NCI-H2081 (cell line): ENCODE measurements at places on chromosomes 11 and 22.

DNA sequence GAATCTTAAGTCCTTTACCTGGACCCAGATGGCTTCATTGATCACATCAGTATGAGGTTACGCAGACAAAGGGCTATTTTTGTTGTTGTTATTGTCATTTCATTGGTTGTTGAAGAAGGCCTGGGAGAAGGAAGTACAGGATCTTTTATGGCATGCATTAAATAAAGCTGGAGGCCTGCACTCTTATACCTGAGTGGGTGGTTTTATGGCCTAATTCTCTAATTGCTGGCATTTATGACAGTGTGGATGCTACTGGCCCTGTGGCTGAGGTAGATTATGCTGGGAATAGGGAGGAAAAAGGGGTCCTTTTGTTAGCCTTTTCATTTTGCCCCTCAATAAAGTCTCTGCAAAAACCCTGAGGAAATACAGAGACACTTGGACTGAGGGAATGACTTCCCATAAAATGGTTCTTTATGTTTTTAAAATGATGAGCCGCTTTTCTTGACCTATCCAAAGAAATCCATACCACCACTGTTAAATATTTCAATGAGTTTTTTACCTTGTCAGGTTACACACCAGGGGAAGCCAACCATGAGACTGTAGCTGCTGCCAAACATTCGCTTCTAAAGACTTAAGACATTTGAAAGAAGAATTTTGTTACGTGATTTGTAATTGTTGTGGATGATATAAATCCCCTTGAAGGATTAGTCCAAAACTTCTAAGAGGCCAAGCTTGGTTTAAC lies 6.8 kb downstream of the KMT2A start:
- DNase-seq, result no peak

- no peak for DNase-seq
These were observed 22.6 kb upstream of the CAT start for GRCh38 chr11:34416088-34416487.

DNA sequence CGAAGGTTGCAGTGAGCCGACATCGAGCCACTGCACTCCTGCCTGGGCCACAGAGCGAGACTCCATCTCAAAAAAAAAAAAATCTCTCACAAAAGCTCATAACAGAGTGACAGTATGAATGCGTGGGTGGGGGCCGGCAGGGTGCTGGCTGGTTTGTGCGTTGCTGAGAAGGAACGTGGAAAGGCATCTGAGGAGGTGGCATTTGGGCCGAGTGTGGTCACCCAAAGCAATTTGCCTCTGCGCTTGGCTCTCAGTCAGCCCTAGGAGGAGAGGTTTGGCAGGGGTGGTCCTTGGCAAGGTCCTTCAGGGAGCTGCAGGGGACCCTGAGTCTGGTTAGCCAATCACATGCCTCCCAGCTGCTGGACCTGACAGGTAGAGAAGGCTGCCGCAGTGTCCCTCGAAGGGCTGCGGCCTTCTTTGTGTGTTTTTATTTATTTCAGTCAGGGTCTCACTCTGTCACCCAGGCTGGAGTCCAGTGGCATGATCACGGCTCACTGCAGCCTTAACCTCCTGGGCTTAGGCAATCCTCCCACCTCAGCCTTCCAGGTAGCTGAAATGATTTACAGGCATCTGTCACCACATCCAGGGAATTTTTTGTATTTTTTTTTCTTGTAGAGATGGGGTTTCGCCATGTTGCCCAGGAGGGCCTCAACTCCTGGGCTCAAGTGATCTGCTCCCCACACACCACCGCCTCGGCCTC lies 23.5 kb upstream of the OSBPL5 start:
- DNase-seq, result no peak

GRCh38 chr22:42676059-42676607 lies 26.9 kb upstream of the CYB5R3 start:
- no peak for DNase-seq

DNA sequence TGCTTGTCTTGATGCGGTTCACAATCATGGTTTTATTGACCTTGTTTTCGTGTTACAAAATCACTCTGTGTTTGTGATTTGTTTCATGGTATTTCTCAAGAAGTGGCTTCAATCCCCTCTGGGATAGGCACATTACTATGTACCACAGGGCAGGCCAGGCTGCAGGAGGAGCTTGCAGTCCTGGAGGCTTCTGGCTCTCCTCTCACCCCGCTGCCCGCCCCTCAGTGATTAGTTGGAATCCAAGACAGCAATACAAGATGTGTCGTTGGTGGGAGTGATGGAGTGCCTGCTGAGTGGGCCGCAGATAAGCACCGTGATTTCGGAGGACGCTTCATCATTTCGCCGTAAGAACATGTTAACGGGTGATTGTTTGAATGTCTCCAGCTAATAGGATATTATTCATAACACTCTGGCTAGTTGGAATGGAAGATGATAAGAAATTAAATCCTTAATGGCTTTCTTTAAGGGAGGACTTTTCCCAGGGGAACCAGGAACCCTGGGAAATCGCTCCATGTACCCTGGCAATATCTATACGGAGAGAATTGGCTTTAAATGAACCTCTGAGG lies 384.4 kb downstream of the MIAT start:
- no peak for DNase-seq
